ENCODE measurements at places on chromosomes 2 and 18. TPM values are rescaled to one million over a fixed set of nuclear protein-coding genes. Genes with fewer than 3 reads are reported as not detected.

GRCh38 chr2:94622113-94622618 is 249.1 kb upstream of the TEKT4 start:
- H3K4me1 ChIP-seq = no peaks in the 10 kb centered on the region
- H3K27ac ChIP-seq = no peak overlapping the region

- no peaks in the 10 kb centered on the region for H3K36me3 ChIP-seq
- H3K4me3 ChIP-seq = no peak overlapping the region
These were observed 160.4 kb downstream of the ASB1 start for GRCh38 chr2:238586931-238587775.

- peak; percentile 59 for DNase-seq
- peaks cover 8% of the 10 kb centered on the region for H3K4me1 ChIP-seq
- no peaks in the 10 kb centered on the region for H3K27me3 ChIP-seq
- no peak overlapping the region for H3K4me3 ChIP-seq
- no peaks in the 10 kb centered on the region for H3K36me3 ChIP-seq
- no peak overlapping the region for H3K27ac ChIP-seq
These were observed 59.0 kb downstream of the E2F6 start for GRCh38 chr2:11406958-11407381.

DNA sequence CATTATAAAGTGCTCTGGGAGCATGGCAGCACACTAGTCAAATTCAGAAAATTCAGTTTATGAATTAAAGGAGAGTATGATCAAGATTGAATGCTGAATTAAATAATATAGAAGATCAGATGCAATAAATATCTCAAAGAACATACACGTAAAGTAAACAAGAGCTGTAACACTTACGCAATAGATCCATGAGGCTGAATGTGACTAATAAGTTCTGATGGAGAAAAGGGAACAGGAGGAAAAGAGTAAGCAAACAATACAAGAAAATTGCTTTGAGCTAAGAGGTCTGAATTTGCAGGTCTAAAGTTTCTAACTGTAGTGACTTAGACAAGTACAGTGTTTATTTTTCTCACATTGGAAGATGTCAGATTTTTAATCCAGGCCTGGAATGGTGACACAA is 646.7 kb upstream of the ZNF804A start:
- DNase-seq = no peak
- no peak overlapping the region for H3K4me3 ChIP-seq
- no peaks in the 10 kb centered on the region for H3K27me3 ChIP-seq

- H3K4me1 ChIP-seq = no peaks in the 10 kb centered on the region
- H3K27me3 ChIP-seq = no peaks in the 10 kb centered on the region
- no peak for DNase-seq
- H3K4me3 ChIP-seq = no peak overlapping the region
These were observed 68.8 kb upstream of the TMEM87B start for GRCh38 chr2:111986116-111986900.

DNA sequence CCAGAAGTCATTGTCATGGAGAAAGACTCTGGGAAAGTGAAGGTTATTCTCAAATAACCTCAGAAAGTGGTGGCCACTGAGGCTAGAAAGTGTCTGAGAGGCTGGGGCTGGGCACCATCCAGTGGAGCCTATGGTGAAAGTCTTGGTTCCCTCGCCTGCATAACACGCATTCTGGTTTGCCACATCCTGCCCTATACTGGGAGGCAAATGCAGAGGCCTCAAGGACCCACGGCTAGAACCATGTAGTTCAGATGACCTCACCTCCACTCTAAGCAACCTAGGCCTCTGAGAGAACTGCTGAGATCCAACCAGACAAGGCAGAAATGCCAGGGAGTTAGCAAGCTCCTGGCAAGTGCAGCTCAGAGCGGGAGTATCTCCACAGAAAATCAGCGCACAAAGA is 5.1 kb downstream of the ITGB6 start:
- DNase-seq = no peak
- H3K27ac ChIP-seq = no peak overlapping the region
- no peak overlapping the region for H3K4me3 ChIP-seq
- H3K4me1 ChIP-seq = no peaks in the 10 kb centered on the region
- no peaks in the 10 kb centered on the region for H3K27me3 ChIP-seq

DNA sequence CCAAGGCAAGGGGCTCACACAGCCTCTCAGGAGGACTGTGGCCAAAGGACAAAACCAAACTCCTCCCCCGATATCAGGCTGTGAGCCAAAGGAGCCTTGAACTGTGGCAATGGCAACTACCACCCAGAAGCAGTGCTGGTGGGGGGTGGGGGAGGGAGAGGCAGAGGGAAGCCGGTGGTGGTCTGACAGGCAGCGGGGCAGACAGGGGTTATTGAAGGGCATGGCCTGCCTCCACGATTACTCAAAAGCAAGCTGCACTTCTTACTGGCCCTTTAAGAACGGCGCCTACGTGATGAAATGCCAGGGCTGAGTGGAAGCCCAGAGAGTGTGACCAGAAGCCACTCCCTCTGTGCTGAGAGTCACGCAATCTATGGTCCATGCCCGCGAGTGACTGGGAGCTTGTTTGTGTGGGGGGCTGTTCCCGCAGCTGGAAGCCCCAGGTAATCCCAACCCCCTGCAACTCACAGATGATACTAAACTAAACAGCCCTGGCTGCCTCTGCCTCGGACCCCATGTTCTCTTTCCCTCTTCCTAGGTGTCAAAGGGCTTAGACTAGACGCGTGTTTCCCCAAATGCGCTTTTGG is 128.2 kb upstream of the CXCR4 start:
- H3K27ac ChIP-seq = no peak overlapping the region
- H3K27me3 ChIP-seq = no peaks in the 10 kb centered on the region
- peaks cover 6% of the 10 kb centered on the region for H3K4me1 ChIP-seq

GRCh38 chr18:24964216-24964615 is 387.8 kb downstream of the ZNF521 start:
- DNase-seq = no peak
- no peak overlapping the region for H3K27ac ChIP-seq
- no peaks in the 10 kb centered on the region for H3K27me3 ChIP-seq
- H3K36me3 ChIP-seq = no peaks in the 10 kb centered on the region
- H3K4me1 ChIP-seq = no peaks in the 10 kb centered on the region

HDAC4 gene
- 56.7 TPM for total RNA-seq

RAB6D gene
- 0.12 TPM for total RNA-seq

HES6 gene
- total RNA-seq = 3.1 TPM

DYNAP gene
- not detected for total RNA-seq

C2orf74 gene
- total RNA-seq = 13.2 TPM

DYTN gene
- not detected for total RNA-seq

SLC14A1 gene
- 0.42 TPM for total RNA-seq
